ENCODE measurements at places on chromosomes 12 and 14. TPM values are rescaled to one million over a fixed set of nuclear protein-coding genes. Genes with fewer than 3 reads are reported as not detected.

PPP4R4 gene
- 1.6 TPM for total RNA-seq

PDE3A gene
- 7.5 TPM for total RNA-seq

SLC10A1 gene
- not detected for total RNA-seq

NPFF gene
- not detected for total RNA-seq

RTRAF gene
- total RNA-seq = 48.8 TPM

LMNTD1 gene
- total RNA-seq = not detected

ASIC1 gene
- total RNA-seq = 37.6 TPM

UNC79 gene
- total RNA-seq = 94.2 TPM

MFAP5 gene
- not detected for total RNA-seq

ANKS1B gene
- 534 TPM for total RNA-seq

DHRS2 gene
- total RNA-seq = not detected

TMEM119 gene
- 0.94 TPM for total RNA-seq

KLRK1 gene
- 0.31 TPM for total RNA-seq

ADAM21 gene
- total RNA-seq = not detected

All from parietal lobe (tissue), 2 donors.